Bladder microvascular endothelial cell (primary cell): ENCODE measurements at places on chromosomes 3 and 15. TPM values are rescaled to one million over a fixed set of nuclear protein-coding genes. Genes with fewer than 3 reads are reported as not detected.

Gene CPEB1
- total RNA-seq: 0.06 TPM in 1 of 2 replicates, not detected in the other

Gene CCRL2
- 2.5 and 6.3 TPM in 2 replicates for total RNA-seq

Gene SERINC4
- total RNA-seq: not detected in 2 replicates

Gene PARL
- total RNA-seq: 21.0 and 25.6 TPM in 2 replicates

Gene ATOSA
- 56.2 and 101 TPM in 2 replicates for total RNA-seq

Gene UACA
- total RNA-seq: 219 and 441 TPM in 2 replicates

Gene LRRFIP2
- 36.6 and 62.8 TPM in 2 replicates for total RNA-seq

Gene HYAL3
- 9.1 and 15.5 TPM in 2 replicates for total RNA-seq

Gene RPS27L
- total RNA-seq: 332 and 362 TPM in 2 replicates

Gene CHRNA7
- 0.81 and 1.1 TPM in 2 replicates for total RNA-seq

Gene BRK1
- 77.4 and 98.4 TPM in 2 replicates for total RNA-seq

Gene SV2B
- total RNA-seq: 0.65 and 0.69 TPM in 2 replicates

Gene HTR3E
- not detected in 2 replicates for total RNA-seq

Gene TMEM43
- total RNA-seq: 77.5 and 142 TPM in 2 replicates

Gene TRPM1
- 0.06 and 0.81 TPM in 2 replicates for total RNA-seq

Gene P2RY14
- not detected in 2 replicates for total RNA-seq

Gene SLC22A13
- 0.16 and 0.76 TPM in 2 replicates for total RNA-seq

Gene TIMP4
- total RNA-seq: 0.82 and 0.97 TPM in 2 replicates

Gene CEMIP
- total RNA-seq: 0.32 and 0.50 TPM in 2 replicates

Gene IQCH
- total RNA-seq: 0.65 and 2.5 TPM in 2 replicates

Gene SLCO2A1
- total RNA-seq: 1.3 and 3.5 TPM in 2 replicates
